ENCODE measurements at places on chromosomes 1 and 21.

- no peak for DNase-seq
Observed at GRCh38 chr1:39086865-39087409, 60.8 kb downstream of the NDUFS5 start.

DNA sequence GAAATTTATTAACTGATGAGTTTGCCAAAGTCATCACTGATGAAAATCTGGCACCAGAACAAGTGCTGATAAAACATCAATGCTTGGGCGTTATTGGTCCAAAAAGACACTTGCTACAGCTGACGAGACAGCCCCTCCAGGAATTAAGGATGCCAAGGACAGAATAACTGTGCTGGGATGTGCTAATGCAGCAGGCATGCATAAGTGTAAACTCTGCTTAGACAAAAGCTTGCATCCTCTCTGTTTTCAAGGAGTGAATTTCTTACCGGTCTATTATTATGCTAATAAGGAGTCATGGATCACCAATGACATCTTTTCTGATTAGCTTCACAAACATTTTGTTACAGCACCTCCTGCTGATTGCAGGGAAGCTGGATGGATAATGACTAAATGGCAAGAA, 402.0 kb downstream of the LTN1 start:
- DNase-seq: no peak

GRCh38 chr21:38917043-38917774, 111.5 kb downstream of the ETS2 start:
- no peak for DNase-seq

DNA sequence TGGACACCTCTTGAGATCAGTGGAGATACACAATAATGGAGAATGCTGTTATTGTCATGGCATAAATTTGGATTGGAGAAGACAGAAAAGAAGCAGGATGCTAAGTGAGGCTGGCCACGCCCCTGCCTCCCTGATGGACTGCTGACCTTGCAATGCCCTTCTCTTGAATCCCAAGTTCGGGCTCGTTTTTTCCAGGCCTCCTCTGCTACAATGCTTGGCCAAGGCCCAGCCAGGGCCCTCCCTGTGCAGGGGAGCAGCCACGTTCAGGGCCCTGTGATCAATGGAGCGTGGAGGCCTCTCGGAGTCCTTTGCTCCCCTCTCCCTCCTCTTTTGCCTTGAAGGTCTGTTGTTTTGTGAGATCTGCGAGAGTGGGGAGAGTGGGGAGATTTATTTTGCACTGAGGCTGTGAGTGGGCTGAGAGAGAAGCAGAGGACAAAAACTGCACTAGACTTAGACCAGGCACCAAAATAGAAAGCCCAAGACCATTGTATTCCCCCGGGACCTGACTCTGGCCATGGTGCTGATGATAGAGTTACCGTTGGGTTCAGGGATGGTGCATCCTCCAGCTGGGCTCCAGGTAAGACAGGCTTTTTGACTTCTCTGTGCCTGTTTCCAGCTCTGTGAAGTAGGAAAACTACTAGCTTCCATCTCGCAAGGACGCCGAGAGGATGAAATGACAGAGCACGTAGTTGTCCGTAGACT, 268.6 kb downstream of the KAZN start:
- no peak for DNase-seq

- DNase-seq: no peak
Observed at GRCh38 chr1:13666317-13666716, 33.7 kb upstream of the PRDM2 start.

DNA sequence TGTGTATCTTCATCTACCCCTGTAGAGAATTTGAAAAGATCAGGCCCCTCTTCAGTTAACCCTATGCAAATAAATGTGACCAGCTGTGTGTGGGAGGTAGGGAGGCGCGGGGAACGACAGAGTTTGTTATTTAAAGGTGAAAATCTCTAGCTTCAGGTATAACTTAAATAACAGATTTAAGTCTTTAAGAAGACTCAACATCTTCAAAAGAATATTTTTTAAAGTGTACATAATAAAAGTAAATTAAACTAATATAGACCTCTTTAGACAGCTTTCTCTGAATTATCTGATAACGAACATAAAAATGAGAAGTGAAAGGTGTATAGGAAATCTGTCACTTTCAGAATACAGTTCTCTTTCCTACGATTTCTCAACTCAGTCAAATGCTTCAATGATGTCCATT, 16.0 kb downstream of the ANGPTL3 start:
- no peak for DNase-seq

- no peak for DNase-seq
Observed at GRCh38 chr1:26921126-26921539, 410 bp upstream of the NUDC start.

- no peak for DNase-seq
Observed at GRCh38 chr1:208410409-208410808, 166.2 kb upstream of the PLXNA2 start.

DNA sequence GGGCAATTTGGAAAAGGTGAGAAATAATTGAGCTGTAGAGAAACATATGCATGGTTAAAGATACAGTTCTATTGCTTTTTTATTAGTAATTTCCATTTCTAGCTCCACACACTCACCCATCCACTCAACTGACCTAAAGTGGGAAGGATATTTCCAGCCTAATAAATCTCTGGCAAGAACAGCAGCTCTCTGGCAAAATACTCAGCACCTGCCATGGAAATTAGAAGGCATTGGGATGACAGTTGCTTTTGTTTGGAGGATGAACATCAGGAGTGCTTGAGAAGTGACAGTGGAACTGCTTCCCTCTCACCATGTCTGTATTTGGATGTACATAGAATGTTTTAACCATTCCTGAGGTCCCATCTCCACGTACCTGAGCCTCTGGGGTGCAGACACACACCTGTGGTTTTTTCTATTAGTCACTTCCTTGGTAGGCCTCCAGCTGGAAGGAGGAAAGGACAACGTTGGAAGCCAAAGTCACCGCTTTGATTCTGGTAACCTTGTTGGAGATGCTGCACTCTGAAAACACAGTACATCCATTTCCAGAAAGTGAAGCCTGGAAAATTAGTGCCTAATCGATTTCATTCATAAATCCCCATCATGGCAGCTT, 62.3 kb upstream of the RUNX1 start:
- no peak for DNase-seq

GRCh38 chr1:97913506-97914139, 7.2 kb downstream of the DPYD start:
- DNase-seq: no peak

DNA sequence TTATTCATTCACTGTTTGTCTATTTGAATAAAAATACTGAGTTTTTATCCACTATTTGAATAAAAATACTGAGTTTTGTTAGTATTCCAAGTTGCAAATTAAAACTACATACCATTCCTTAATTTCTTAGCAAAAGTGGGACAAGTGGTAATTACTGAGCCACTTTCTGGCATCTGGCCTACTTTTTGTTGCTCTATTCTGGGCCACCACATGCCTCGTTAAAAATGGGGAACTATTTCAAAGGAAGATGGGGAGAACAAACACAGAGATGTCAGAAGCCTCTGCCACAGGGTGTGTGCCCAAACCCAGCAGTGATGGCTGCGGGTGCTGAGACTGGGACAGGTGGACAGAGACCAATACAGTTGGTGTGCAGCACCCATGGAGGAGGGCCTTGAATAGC, 14.6 kb downstream of the PIGP start:
- no peak for DNase-seq

- DNase-seq: peak; percentile 91
Observed at GRCh38 chr1:206803221-206803730, 31.0 kb upstream of the IL10 start.

GRCh38 chr1:45493116-45493697, 2.2 kb upstream of the TESK2 start:
- peak; percentile 56 for DNase-seq

GRCh38 chr1:85202092-85202863, 1.5 kb upstream of the SYDE2 start:
- no peak for DNase-seq

DNA sequence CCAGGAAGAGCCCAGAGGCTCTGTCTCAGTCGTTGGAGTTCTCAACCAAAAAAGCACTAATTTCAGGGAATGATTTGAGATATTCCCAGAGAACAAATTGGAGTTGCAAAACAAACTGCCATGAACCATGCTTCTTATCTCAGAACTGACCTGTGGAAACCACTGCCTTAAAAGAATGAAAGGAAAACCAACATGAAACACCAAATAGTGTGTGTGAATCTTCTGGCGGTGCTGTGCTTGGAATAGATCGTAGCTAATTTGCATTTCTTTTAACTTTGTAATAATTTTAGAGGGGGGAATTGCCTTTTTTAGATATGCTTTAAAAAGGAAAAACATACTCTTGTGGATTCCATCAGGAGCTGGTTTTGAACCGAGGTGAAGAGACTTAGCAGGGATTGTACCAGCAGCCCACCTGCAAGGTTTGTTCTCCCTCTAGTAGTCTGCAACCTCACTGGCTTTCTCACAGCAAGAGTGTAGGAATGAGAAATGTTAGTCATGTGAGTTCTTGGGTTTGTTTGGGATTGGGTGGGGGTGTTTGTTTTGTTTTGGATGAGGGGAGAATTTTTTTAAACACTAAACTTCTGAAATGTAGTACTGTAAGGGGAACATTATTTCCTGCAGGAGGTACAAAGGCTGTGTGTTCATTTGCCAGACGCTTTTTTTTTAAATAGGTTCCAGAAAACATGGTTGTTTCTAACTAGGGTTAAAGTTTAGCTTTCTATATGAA, 45.7 kb upstream of the ANGPTL1 start:
- no peak for DNase-seq

DNA sequence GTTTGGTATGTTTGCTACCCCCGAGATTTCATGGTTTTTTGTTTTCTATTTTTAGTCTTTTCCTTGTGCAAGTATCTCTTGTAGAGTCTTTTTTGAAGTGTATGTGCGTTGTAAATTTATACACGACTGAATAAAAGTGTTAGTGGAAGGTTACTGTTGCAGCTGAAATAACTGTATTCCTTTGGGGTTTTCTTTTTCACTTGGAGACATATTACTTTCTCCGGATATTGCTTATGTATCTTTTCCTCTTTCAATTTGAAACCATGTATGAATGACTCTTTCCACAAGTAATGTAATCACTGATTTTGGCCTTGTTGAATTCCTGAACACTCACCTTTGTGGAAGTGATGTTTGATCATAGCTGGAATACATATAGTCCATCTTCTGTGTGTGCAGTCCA, 956 bp downstream of the URB2 start:
- DNase-seq: no peak

GRCh38 chr1:198620951-198621824, 17.7 kb upstream of the PTPRC start:
- peak; percentile 81 for DNase-seq

All from CD8-positive, alpha-beta memory T cell (primary cell).